ENCODE measurements at places on chromosomes 5 and 9.
A peak's percentile ranks its signal among the peaks of the same experiment; 100 is the strongest.

- H3K27me3 ChIP-seq, result no peaks in the 10 kb centered on the region
- peaks cover 4% of the 10 kb centered on the region for H3K4me1 ChIP-seq
- no peak overlapping the region for H3K4me3 ChIP-seq
- no peak for DNase-seq
Observed at GRCh38 chr5:143074414-143074996, 304.3 kb downstream of the ARHGAP26 start.

DNA sequence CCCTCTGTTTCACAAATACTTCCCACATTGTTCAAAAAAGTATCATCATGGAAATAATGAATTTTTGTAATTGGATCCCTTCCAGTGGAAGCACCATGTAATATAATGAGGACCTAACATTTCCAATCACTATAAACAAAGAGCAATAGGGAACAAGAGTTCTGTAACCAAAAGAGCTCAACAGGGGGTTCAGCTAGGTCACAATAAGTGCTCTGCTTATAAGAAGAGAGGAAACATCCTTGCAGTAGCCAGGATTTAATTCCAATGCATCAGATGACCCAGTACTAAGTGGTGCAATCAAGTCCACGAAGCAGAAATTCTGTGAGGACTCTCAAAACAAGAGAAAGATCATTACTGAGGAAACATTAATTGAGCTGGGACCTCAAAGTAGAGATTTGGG, 5.9 kb downstream of the SERINC5 start:
- H3K27me3 ChIP-seq, result no peaks in the 10 kb centered on the region
- H3K4me3 ChIP-seq, result no peak overlapping the region
- H3K36me3 ChIP-seq, result peaks cover 1% of the 10 kb centered on the region
- no peak for DNase-seq
- no peak overlapping the region for H3K27ac ChIP-seq

- H3K36me3 ChIP-seq, result no peaks in the 10 kb centered on the region
- peak; percentile 44 for DNase-seq
- no peaks in the 10 kb centered on the region for H3K4me1 ChIP-seq
- H3K4me3 ChIP-seq, result no peak overlapping the region
Observed at GRCh38 chr9:89048616-89049015, 57.3 kb downstream of the S1PR3 start.

DNA sequence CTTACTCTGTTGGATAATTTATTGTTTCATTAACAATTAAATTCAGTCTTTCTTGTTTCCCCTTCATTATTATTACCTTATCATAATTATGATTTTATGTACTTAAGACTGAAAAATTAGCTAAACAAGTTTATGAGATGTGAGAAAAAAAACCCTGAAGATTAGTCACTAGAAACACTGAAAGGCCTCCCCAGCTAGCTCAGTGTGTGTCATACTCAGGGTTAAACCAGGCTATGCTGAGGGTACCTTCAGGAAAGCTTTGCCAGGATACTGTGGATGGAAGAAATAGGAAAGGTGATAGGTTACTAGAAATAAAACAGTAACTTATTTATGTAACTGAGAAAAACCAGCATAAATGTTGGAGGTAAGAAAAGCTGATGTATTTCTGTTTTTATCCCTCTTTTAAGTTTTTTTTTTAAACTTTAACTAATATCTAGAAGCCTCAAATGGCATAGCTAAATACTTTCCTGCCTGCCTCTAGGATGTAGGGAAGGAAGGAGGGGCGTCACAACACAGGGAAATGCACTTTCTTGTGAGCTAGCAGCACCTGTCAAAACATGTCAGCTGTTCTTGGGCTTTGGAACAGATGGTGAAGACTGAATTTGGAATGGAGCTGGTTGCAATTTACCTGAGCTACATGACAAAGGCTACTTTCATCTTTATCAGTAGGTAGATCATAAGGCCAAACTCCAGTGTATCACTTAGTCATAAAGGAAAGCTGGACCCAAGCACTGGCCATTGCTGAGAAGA, 24.2 kb downstream of the NMRK1 start:
- peaks cover 2% of the 10 kb centered on the region for H3K36me3 ChIP-seq
- H3K4me1 ChIP-seq, result peaks cover 9% of the 10 kb centered on the region
- no peak overlapping the region for H3K4me3 ChIP-seq
- no peaks in the 10 kb centered on the region for H3K27me3 ChIP-seq
- DNase-seq, result no peak

- H3K4me1 ChIP-seq, result peaks cover 22% of the 10 kb centered on the region
- H3K27ac ChIP-seq, result no peak overlapping the region
- H3K36me3 ChIP-seq, result peaks cover 50% of the 10 kb centered on the region
- H3K27me3 ChIP-seq, result no peaks in the 10 kb centered on the region
- DNase-seq, result no peak
Observed at GRCh38 chr5:32259033-32259432, 53.7 kb downstream of the MTMR12 start.
